ENCODE measurements at places on chromosomes 6 and 20.
A peak's percentile ranks its signal among the peaks of the same experiment; 100 is the strongest.

- DNase-seq = no peak
These were observed 72.7 kb upstream of the NOX3 start for GRCh38 chr6:155528335-155528734.

DNA sequence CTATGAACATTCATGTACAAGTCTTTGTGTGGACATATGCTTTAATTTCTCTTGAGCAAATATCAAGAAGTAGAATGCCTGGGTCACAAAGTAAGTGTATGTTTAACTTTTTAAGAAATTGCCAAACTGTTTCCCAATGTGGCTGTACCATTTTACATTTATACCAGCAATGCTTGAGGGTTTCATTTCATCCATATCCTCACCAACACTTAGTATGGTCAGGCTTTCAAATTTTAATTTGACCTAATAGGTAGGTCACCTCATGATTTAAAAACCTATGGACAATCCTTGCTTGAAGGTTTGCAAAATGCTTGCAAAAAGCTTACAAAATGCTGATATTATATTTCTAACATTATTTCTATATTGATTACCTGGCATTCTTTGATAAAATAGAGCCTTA is 19.5 kb upstream of the SRSF3 start:
- DNase-seq = no peak

DNA sequence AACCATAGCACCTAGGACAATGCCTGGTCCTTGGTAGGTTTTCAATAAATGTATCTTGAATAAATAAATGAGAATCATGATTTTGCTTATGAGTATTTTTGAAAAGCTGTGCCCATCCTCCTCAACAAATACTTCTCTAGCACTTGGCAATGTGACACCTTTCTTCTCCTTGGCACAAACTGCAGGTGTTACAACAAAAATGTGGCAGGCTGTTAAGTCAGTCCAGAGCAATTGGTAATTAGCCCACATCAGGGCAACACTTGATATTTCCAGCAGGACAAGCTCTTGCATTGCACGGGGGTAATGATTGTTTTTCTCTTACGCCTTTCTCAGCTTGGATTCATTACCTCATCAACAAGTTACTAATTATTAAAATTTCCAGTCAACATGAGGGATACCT is 31.6 kb upstream of the SNX9 start:
- no peak for DNase-seq

DNA sequence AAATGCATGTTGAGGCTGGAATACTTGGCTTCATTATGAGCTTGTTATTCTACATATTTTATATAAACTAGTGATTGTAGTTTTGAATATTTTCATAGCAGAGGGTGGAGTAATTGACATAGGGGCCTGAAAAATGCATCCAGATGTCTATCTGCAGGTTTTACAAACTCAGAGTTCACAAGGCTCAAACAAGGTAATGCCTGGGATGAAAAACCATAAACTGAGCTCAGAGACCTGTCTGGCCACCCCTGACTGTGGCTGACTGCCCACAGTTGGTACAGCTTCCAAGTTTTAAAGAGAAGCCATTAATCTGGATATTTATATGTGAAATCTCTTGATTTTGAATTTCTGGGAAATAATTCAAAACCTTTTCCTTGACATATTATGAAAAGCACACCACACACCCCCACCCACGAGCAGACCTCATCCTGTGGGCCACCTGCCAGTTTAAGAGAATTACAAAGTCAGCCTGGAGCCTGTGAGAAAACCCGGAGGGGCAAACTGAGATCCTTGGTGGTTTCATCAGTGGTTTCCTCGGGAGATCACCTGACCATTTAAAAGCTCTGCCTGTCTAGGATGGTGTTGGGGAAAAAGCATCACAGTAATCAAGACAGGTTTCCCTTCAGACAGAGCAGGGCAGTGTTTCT is 230.1 kb downstream of the SAMD5 start:
- DNase-seq = no peak

DNA sequence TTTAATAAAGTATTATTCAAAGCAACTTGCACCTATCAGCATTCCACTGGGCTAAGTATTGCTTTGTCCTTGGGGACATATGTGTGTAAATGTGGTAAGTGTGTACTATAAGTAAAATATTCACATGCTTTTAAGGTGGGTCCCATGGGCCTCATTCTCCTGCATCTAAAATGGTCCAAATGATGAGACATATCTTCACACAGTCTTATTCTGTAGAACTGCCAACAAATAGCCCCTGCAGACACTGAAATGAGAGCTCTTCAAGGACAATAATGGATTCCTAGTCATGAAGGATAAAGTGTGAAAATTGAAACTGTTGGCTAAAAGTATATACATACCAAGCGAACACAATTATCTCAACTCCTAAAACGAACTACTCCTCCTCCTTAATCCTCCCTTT is 81.8 kb downstream of the SMLR1 start:
- DNase-seq = no peak

- no peak for DNase-seq
These were observed 50.3 kb downstream of the MYB start for GRCh38 chr6:135231469-135231844.

- no peak for DNase-seq
These were observed 1184.9 kb downstream of the HACE1 start for GRCh38 chr6:103674790-103675189.

GRCh38 chr20:41408156-41408794 is 41.7 kb upstream of the EMILIN3 start:
- no peak for DNase-seq

DNA sequence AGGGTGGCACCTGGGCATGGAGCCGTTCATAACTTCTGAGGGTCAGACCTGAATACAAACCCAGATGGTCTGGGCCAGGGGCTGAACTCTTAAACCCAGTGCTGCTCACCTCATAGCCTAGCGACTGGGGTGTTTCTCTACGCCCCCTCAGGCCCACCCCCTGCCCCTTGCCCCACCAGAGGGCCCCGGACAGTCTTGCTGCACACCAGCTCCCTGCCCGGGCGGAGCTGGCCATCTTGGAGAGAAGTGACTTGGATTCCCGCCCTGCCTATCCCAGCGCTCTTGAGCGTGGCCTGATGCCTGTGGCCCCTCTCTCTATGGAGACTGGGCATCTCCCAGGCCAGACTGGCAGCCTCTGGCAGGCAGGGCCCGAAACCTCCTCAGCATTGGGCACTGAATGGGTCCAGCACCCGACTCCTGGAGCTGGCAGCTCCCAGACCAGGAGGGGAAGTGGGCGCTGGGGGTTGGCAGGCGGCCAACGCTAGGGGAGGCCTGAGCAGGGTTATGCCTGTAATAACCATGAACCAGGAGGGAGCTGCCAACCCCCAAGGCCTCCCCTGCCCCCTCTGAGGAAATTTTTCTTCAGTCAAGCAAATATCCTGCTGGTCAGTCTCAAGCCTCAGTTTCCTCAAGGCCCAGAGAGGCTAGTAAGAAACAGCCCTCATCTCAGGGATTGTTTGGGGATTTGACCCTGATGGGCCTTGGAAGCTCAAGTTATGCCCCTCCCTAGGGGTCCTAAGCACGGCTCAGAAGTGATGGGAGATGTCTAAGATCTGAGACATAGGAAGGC is 169.5 kb downstream of the VEGFA start:
- DNase-seq = no peak

DNA sequence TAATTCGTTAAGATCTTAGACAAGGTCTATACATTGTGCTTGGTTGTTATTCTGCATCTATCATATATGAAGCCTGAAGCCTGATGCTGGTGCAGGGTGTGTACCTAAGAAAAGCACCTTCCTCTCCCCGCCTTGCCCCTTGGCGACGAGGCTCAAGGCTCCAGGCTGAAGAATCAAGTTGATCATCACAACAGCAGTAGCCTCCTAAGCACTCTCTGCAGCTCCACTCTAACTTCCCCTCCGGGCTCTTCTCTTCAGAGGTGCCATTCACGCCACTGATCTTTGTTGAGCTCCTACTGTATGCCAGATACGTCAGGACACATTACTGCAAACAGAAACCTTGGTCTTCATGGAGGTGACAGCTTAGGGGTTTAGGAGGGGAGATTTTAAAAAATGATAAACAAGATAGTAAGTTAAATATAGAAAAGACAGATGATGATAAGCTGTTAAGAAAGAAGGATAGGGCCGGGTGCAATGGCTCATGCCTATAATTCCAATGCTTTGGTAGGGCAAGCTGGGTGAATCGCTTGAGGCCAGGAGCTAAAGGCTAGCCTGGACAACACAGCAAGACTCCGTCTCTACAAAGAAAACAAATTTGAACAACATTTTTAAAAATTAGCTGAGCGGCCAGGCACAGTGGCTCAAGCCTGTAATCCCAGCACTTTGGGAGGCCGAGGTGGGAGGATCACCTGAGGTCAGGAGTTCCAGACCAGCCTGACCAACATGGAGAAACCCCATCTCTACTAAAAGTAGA is 38.4 kb upstream of the ZNF217 start:
- DNase-seq = no peak

- no peak for DNase-seq
These were observed 575 bp upstream of the MICAL1 start for GRCh38 chr6:109456111-109456583.

DNA sequence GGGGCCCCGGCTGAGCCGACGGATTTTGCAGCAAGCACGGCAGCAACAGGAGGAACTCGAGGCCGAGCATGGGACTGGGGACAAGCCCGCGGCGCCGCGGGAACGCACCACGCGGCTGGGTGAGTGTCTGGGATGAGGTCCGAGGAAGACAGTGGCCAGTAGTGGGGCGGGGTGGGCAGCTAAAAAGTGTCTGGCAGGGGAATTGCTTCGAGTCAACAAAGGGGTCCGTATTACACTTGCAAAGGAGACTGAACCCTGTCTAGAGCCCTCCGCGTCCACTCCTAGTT is 356 bp downstream of the BYSL start:
- DNase-seq = no peak

GRCh38 chr6:148250975-148251685 is 91.5 kb upstream of the SASH1 start:
- DNase-seq = peak; percentile 88
